ENCODE measurements at places on chromosomes 5 and 9.

DNA sequence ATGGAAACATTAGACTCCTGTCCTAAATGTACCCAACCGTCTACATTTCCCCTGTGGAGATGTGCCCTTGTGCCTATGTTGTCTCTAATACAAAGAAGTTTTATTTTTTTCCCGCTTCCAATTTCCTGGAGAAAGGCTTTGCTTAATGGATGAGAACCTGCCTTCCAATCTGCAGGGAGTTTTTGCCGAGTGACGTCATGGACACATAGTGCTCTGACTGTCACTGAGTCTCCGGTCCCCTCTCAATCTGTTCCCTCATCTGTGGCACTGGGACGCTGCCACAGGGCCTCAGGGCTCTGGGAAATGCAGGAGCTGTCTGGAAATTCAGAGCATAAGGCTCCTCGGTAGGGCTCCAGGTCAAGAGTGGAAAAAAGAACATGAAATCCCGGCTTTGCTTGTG, 144.8 kb downstream of the PDZD2 start:
- DNase-seq, result no peak

- DNase-seq, result no peak
Measured at GRCh38 chr5:55530669-55531068, 4.1 kb downstream of the PLPP1 start.

- no peak for DNase-seq
Measured at GRCh38 chr5:83396662-83397061, 74.9 kb upstream of the VCAN start.

DNA sequence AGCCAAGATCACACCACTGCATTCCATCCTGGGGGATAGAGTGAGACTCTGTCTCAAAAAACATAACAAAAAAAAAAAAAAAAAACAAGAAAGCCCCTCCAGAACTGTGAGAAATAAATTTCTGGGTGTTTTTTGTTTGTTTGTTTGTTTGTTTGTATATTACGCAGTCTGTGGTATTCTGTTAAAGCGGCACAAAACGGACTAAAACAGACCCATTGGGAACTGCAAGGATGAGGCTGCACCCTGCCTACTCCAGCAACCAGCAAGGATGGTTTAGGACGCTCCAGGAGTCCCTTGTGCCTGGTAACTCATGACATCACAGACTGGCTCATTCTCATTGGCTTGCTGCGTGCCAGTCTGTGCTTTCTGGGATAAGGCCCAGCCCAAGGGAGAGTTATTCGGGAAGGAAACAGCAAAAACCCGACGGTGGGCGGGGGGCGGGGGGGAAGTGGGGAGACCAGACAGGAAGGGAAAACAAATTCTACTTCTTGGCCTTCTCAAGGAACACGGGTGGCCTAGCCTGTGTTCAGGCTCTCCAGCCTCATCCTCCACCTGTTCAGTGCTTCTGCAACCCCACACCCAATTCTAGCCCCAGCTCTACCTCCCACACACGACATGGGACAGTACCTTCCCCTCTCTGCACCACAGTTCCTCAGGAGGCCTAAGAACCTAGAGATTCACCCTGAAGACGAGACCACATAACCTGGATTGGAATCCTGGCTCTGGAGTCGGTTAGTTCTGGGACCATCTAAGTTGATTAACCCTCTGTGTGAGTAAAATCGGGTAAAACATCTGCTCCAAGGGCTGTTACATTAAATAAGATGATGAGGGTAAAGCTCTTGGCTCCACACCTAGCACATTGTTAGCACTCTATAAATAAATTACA, 2.8 kb downstream of the CD74 start:
- peak; percentile 73 for DNase-seq

GRCh38 chr9:18658804-18659705, 185.1 kb downstream of the ADAMTSL1 start:
- no peak for DNase-seq

DNA sequence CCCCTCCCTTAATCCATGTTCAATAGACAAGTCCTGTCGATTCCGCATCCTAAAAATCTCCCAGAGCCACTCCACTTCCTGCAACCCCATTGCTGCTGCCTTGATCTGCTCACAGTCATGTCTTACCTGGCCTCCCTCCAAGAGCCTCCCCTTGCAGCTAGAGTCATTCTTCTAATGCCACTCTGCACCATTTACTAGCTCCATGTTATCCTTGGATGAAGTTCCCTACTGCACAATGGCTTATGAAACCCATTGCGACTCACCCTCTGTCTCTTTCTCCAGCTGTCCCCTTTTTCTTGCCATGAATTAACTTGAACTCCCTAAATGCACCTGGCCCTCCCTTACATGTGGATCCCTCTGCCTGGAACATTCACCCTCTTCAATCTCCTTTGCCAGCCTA, 39.5 kb downstream of the MEGF10 start:
- no peak for DNase-seq

- no peak for DNase-seq
Measured at GRCh38 chr5:77774981-77775789, 954 bp downstream of the TBCA start.

GRCh38 chr9:133531293-133531692, 3.2 kb upstream of the ADAMTSL2 start:
- DNase-seq, result no peak

DNA sequence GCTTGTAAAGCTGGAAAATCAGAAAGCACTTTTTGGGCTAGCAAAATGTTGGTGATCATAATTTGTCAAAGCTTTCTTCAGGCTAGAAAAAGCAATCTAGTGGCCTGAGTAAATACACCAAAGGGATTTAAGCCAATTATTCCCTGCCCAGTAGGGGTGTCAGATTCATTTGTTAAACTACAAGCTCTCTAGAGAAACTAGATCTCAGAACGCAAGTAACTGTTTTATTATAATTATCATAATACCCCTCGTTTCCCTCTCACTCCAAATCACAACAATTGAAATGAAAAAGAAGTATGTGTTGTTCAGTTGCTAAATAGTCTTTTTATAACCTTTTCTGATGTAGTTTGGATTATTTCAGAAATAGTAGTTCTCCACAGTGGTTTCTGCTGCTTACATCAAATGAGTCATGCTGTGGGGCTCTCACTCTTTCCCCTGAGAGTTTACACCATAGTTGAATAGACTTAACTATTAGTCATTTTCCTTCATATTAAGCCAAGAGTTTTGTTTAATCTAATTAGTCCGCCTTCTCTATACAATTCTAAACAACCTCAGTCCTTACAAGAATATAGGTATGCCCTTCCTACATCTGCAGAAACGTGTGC, 918.6 kb upstream of the DMAC1 start:
- DNase-seq, result no peak

- no peak for DNase-seq
Measured at GRCh38 chr9:117034866-117035265, 347.8 kb downstream of the TRIM32 start.

DNA sequence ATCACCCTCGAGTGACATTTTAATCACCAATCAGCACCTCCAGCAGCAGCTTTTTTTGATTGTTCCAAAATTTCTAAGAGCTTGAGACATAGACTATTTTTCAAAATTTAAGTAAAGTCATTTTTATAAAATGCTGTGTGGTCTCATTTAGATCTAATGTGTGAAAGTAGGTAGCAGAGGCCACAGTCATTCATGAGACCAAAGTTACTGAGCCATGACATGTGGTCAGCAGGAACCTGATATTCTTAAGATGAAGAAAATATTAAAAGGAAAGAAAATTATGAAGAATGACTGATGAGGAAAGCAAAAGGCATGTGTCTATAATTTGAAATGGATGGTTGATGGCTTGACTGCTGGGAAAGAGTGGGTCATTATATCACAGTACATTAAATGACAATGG, 7.2 kb downstream of the FREM1 start:
- DNase-seq, result no peak

DNA sequence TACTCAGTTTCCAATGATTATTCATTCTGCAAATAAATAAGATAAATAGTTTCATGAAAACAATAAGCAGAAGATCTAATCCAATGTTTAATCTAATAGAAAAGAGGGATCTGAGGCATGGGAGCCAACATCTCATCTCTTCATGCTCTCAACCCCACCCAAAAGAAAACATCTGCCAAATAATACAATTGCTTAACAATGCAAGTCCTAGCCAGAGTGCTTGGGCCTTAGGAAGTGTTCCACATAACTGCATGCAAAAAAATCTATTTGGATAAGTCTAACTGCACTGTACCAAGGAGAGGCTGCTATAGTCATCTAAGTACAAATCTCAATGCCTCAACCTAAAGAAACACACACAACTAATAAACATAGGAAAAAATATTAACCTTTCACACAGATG, 606.0 kb downstream of the CDH9 start:
- no peak for DNase-seq

DNA sequence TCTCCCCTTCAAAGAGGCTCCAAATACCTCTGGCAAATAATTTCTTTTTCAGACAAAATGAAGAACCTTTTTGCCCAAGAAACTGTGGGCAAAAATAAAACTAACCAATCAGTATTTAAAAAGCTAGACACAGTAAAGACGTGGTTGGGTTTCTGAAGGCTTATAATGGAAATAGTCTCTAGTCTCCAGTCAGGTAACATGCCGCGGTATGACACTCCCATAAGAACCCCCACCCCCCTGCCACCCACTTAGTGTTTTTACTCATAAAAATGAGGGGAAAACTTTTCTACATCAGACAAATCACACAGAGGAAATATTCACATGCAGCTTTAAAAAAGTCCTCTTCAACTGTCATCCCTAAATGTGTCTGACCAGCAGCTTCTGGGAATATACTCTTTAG, 105.3 kb downstream of the THBS4 start:
- DNase-seq, result no peak

GRCh38 chr5:162068412-162068811, 839 bp downstream of the GABRG2 start:
- no peak for DNase-seq

DNA sequence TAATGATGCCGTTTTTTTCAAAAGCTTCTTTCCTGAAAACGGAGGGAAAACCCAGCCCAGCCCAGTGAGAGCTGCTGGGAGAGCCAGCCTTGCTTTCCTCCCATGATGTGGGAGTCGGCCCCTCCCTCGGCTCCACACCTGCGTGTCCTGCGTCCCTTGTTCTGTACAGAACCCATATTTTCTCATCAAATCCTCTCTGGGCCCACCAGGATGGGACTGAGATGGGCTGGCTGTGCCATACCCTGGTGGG, 8.9 kb downstream of the FLT4 start:
- no peak for DNase-seq

- DNase-seq, result no peak
Measured at GRCh38 chr9:135489188-135489906, 9.8 kb downstream of the PPP1R26 start.

GRCh38 chr9:129517006-129517405, 103.9 kb downstream of the C9orf50 start:
- no peak for DNase-seq

GRCh38 chr9:115673599-115673998, 480.0 kb upstream of the PAPPA start:
- DNase-seq, result no peak

DNA sequence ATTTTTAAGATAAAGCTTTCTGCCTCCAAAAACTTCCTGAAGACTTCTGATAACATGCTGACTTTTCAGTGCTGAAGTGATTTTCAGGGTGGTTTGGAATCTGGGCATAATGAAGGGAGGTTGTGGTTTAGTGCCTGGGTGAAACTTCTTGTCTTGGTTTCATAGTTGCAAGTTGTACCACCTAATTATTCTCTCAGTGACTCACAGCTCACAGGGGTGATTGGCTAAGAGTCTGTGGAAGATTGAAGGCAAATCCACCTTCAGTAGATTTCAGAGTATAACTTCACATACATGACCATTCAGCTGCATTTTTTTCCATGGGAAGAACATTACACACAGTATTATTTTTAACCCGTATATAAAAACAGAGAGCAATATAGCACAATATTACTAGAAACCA, 199.9 kb downstream of the PTTG1 start:
- DNase-seq, result no peak

GRCh38 chr5:134549714-134550113, 24.2 kb downstream of the JADE2 start:
- no peak for DNase-seq

DNA sequence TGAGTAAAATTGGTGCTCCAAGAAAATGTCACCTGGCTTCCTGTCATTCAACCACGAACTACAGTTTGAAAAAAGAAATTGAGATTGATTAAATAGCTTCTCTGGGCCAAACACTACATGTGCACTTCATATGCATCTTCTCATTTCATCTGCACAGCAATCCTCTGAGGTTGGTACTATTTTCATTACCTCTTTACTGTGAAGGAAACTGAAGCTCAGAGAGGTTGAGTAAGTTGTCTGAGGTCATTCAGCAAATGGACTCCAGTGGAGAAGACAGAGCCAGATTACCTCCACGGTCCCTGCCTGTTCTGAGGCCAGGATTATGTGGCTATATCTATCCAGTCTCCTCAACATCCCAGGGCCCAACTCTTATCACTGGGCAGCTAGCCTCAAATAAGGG, 46.5 kb downstream of the SLC6A7 start:
- DNase-seq, result no peak

DNA sequence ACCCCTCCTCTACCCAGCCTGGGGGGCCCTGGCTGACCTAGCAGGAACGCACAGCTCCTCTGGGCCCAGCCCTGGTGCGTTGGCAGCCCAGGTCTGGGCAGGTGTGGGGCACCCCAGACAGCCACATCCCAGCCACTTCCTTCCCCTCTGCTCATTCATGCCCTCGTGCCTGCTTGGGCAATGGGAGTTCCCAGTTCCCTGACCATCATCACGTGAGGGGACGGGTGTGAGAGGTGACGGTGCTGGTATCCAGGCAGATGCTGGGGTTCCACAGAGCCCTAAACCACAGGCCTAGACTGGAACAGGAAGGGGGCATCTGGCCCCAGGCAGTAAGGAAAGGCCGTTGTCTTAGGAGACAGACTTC, 8.4 kb downstream of the RALGDS start:
- peak; percentile 90 for DNase-seq

- no peak for DNase-seq
Measured at GRCh38 chr5:79518718-79519117, 4.8 kb upstream of the HOMER1 start.

GRCh38 chr5:98927242-98927988, 1.4 kb downstream of the CHD1 start:
- peak; percentile 79 for DNase-seq

DNA sequence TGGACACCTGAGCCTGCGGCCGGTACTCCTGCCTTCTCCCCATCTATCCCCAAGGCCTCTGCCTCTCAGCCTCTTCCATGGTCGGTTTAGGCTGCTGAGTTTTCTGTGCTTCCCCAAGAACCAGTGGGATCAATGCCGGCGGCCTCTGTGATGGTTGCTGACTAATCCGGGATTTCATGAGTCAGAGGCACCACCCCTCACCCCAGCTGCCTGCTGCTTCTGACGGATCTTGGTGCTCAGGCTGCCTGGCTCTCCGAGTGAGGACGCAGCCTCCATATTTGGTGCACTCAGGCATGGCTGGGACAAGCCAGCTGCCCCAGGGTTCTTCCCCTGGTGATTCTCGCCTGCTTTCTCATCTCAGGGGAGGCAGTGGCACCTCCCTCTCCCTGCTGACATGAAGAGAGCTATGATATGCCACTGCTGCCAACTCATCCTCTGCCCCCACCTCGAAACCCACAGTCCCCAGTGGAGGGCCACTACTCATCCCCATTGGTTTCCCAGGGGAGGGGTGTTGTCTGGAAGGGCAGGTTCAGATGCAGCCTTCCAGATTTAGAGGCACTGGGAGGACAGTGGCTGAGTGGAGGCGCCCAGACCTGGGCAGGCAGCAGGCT, 3.3 kb upstream of the MAN1B1 start:
- DNase-seq, result no peak
